ENCODE measurements at places on chromosomes 1 and 21.

- no peak for DNase-seq
Measured at GRCh38 chr1:221606256-221606655, 135.6 kb downstream of the DUSP10 start.

DNA sequence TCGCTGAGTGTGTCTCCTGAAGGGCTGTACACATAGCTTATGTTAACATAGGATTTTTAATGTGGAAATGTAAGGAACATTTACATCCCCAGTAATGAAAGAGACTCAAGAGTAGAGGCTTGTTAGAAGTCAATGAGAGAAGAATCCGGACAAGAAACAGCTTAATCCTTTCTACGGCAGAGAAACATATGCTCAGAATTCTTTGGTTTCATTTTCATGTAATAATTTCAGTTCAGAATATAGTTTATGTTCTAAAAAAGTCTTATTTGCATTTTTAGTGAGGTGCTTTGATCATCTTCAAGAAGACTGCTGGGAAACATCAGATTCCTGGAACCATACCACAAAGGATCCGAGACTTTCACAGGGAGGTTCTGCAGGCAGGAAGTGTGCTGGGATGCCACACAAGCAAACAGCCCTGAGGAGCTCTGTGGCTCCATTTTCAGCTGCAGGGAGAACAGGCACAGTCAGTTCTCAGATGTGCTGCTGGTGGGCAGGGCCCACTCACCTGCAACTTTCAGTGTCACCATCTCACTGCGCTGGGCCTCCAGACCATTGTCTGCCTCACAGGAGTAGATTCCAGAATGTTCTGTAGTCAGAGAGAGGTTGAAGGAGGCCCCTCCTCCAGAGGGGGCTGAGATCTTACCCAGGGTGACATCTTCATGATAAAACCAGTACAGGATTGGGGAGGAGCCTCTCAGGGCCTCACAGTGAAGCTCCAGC is 28.4 kb downstream of the FCRL5 start:
- DNase-seq = no peak

DNA sequence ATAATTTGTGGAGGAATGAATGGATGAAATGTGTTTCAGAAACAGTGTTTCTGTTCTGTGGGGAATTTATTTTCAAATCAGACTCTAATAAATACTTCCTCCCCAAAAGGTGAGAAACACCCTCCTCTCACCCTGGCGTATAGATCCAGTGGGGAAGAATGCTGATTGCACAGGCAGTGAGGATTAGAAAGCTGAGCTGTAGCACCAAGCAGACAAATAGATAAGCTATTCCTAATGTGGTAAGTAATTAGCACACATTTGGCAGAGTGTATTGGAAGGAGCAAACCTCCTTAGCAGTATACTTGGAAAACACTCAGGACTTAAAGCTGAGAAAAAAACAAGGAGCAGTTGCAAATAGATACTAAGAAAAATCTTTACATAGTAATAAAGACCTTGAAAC is 50.8 kb downstream of the NUF2 start:
- DNase-seq = no peak

- DNase-seq = no peak
Measured at GRCh38 chr1:62066713-62067112, 127.9 kb upstream of the L1TD1 start.

DNA sequence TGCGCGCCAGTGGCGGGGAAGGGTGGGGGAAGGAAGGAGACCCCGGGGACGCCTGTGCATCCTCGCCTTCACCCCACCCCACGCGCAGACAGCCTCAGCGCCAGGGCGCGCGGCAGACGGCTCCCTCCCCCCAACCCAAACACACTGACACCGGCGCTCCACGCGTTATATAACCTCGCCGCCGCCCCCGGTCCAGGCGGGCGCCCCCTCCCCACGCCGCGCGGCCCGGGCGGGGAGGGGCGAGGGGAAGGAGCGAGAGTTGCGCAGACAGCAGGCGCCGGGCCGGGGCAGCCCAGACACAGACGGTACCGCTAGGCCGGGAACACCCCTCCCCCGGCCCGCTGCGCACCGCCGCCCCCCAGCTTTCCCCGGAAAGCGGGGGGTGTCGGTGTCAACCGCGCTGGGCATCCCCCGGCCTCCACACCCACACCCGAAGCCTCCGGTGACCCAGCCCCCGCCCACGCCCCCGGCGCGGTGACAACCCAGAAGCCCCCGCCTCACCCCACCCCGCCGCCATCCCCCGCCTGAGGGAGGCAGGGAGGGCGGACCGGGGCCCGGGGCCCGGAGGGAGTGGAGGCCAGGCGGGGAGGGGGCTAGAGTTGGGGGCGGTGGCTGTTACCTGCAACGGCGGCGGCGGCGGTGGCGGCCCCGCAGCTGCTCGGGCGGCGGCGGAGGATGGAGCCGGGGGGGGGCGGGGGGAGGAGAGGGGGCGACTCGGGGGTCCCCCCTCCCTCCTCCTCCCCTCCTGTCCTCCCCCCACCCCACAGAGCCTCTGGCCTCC is 432 bp downstream of the AKT3 start:
- DNase-seq = peak; percentile 66

DNA sequence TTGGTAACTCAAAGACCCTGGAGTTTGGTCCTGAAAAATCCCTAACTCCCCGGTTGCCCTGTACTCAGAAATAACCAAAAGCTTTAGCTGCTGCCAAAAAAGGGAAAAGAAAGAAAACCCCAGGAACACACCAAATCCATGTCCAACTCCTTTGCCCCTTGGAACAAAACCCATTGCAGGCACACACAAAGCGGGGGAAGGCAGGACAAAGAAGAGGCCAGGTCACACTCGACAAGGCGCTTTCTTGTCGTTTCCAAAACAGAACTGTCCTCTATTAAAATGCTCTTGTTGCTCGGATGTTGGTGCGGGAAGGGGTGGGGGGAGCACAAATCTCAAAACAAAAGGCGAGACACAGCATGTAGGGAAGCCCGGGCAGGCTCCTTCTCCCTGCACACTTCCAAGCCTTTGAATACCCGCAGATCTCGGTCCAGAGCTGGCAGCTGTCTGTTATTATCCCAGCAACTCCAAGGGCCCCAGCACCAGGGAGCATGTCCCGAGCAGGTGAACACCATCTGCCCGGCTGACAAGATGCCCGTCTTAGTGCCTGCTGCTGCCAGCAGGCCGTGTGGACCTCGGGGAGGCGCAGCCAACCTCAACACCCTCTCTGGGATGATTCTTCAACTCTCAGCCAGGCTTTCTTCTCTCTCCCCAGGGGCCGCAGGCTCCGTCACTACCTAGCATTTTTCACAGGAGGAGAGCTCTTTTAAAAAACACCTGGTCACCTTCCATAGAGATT is 96.4 kb downstream of the SSBP3 start:
- peak; percentile 62 for DNase-seq

All from amygdala (tissue), 56 donors.